ENCODE measurements at places on chromosomes 6 and 20.

DNA sequence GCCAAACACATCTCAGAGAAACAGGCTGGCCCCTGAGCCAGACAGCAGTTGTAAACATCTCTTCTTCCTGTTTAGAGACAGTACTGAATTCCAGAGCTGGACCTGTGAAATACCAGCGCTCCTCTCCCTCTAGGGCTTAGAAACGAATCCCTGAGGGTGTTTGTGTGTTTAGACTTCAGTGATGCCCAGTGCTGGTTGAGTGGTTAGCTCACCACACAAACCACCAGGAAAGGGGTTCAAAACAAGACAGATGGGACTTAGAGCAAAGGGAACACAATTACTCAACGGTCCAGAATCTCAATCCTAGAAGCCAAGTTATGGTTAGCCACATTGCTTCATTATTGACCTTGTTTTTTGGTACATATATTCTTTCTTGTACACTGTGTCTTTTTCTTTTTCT is 108.7 kb upstream of the TMEM170B start:
- DNase-seq = no peak

DNA sequence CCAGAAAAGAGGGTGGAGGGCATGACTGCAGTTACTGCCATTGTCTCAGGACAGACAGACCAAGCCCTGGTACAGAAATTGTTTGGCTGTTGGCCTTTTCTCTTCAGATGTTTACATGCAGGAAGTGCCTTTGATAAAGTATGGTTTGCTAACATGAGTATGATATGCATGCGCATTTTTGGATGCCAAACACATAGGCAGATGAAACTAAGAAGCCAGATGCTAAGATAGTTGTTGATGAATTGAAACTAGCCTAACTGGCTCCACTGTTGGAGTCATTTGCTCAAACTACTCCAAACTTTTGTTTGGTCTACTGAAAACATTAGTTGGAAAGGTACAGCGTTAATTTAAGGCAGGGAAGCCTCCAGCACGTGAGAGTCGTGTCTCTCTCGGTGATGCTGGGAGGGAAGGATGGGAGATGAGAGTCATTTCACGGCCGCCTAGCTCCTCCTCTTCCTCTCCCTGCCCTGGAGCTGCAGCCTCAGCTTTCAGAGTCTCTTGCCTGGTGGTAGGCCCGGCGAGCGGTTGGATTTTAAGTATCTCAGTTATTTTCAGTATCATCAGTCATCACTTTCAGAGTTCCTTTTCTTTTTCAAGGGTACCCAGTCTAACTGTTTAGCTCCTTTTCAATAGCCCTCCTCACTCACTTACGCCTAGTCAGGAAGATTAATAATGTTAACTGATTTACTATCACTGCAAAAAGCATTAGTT is 29.7 kb downstream of the RREB1 start:
- DNase-seq = no peak

DNA sequence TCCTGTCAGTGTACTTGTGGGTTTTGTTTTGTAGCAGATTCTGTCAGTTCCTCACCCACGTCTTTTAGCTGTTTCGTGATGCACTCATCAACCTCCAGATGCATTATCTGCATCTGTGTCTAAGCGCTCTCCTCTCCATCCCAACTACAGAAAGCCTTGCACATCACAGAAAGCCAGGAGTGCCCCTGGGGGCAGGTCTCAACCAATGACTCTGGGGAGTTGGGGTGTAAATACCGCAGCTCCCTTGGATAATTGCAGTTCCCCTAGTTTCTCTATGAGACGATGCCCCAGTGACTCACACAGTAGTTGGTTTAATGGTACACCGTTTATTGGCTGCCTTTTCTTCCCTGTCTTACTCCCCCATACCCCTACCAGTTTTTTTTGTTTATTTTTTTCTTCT is 158.1 kb downstream of the SOX4 start:
- no peak for DNase-seq

GRCh38 chr20:11496380-11496779 is 421.3 kb upstream of the BTBD3 start:
- DNase-seq = no peak

- DNase-seq = no peak
Measured at GRCh38 chr6:100217225-100218012, 223.4 kb upstream of the MCHR2 start.

- no peak for DNase-seq
Measured at GRCh38 chr6:8100159-8100854, 2.0 kb downstream of the EEF1E1 start.

DNA sequence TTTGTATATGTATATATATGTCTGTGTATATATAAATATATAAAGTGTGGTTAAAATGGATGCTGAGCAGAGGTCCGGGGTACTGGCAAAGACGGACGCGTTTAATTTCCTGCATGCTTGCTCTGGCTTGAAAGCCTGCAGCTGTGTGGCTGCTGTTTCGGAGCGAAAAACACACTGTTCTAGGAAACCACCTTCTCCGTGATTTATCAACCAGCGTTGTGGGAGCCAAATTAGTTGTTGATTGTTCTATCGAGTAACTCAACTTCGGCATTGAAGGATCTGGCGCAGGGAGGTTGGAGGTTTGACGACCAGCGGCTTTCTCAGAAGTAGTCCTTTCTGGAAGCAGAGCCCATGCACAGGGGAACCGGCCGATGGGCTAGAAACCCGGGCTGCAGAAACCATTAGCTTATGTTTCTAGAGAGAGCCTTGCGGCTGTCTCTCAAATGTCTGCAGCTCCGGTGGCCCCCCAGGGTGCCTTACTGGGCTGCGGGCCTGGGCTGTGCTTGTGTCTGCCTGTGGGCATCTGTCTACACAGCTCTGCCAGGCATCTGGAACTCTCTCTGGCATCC is 81.8 kb downstream of the EDN3 start:
- DNase-seq = no peak

DNA sequence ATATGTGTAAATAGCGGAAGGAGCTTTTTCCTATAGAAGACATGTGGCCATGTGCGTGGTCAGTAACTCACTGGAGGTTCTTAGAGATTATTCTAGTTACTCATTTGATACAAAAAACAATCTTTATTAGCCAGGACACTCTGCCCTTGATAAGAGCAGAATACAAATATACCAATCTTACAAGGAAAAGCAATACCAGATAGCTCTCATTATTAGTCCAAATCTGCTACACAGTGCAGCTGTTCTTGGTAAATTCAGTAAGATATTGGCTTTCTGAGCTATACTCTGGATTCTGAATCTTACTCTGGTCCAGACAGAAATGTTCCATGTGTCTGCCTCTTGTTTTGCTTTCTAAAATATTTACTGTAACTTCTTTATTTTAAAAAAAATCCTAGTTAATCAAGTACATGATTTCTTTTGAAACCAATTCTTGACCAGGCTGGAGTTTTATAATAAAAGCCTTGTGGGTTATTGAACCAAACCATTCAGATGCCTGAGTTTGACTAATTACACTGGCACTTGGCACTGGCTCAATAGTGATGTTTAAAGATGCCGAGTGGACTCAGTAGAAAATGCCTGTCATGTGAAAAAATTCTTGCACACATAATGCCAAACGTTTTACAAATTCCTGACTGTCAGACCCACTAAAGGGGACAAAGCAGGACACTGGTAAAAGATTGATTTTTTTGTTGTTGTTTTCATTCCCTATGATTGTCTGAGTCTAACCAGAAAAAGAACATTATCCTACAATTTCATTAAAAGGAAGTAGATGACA is 242.8 kb upstream of the TCF21 start:
- no peak for DNase-seq

- peak; percentile 71 for DNase-seq
Measured at GRCh38 chr6:32436995-32437836, 2.5 kb upstream of the HLA-DRA start.

- peak; percentile 52 for DNase-seq
Measured at GRCh38 chr6:137313928-137314855, 95.0 kb upstream of the IFNGR1 start.

DNA sequence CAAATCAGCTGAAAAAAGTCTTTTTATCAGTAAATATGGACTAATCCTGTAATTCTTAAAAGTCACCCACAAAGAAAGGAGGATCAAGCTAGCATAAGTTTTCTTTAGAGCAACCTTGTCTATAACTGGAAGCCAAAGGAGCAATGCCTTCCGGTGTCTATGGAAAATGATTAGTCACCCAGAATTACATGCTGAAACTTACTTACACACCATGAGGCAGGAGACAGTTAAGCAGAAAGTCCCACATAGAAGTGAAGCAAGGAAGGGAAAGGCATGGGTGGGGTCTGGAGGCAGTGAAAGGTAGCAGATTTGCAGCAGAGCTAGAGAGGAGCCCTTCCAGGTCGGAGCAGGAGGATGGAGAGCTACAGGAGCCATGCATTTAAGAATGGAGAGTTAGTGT is 153.7 kb upstream of the RIPOR2 start:
- DNase-seq = no peak

DNA sequence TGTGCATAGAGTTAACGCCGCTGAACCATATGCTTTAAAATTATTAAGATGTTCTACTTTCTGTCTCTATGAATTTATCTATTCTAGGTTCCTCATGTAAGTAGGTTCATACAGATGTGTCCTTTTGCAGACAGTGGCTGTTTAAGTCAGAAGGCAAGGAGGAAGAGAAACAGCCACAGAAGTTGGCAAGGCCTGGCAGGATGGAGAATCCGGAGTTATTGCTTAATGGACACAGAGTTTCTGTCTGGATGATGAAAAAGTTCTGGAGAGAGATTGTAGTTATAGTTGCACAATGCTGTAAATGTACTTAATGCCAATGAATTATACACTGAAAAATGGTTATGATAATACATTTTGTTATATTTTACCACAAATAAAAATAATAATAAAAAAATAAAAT is 283.6 kb upstream of the CNR1 start:
- no peak for DNase-seq

- DNase-seq = no peak
Measured at GRCh38 chr6:78771586-78771985, 95.8 kb upstream of the IRAK1BP1 start.

GRCh38 chr20:39289316-39289715 is 327.2 kb downstream of the DHX35 start:
- peak; percentile 36 for DNase-seq

- DNase-seq = no peak
Measured at GRCh38 chr6:49744259-49744658, at the start of gene CRISP3. TSS of gene CRISP3 (minus strand) at chr6:49744388. CDS start at chr6:49744367, 21 bp downstream.

DNA sequence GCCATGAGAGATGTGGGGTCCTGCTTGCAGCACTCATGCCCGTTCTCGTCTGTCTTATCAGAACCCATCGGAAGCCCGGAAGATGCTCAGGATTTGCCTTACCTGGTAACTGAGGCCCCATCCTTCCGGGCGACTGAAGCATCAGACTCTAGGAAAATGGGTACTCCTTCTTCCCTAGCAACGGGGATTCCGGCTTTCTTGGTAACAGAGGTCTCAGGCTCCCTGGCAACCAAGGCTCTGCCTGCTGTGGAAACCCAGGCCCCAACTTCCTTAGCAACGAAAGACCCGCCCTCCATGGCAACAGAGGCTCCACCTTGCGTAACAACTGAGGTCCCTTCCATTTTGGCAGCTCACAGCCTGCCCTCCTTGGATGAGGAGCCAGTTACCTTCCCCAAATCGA is 8.3 kb downstream of the PI16 start:
- peak; percentile 80 for DNase-seq

DNA sequence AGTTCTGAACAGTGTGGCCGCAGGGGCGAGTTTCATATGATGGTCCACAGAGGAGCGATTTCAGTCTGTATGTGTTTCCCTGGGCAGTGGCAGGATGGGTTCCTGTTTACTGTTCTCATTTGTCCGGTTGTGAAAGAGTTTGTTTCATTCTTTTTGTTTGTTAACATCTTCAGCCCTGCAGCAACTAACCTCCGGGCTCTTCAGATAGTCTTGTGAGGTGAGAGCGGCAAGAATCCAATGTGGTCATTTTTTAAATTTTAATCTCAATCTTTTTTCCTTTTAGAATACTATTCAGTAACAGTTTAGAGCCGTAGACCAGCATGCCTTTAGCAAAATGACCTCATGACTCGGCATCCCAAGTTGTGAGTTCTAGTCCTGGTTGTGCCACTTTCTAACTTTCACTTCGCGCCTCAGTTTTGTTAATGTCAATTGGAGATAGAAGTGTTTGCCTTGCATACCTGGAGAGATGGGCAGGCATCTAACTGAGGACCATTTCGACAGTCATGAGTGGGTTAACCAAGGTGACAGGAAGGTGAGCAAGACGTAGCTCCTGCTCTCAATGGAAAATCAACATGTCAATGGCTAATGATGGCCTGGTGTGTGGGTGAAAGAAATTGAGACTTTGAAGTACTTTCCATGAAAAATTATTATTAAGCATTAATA is 38.5 kb upstream of the PXDC1 start:
- DNase-seq = no peak

DNA sequence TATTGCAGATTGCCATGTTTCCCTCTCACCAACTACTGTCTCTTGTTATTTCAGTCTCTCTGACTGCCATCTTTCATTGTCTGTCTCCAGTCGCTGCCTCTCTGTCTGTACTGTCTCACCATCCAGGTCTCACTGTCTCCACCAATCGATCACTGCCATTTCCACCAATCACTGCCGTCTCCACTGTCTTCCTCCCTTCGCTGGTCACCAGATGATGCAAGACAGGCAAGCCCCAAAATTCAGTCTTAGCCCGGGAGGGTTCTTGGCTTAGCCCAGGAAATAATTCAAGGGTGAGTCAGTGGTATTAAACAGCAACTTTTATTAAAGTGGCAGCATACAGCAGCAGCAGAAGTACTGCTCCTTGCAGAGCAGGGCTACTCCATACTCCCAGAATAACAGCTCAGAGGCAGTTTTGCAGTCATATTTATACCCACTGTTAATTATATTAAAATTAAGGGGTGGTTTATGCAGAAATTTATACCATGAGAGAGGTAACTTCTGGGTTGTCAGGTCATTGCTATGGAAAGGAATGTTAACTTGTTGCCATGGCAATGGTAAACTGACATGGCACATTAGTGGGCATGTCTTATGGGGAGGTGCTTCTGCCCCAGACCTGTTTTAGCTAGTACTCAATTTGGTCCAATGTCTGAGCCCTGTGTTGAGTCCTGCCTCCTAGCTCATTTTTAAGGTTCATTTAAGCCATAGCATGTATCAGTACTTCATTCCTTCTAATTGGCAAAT is 23.0 kb upstream of the ECHDC1 start:
- DNase-seq = no peak

GRCh38 chr6:76342611-76343160 is 270.2 kb upstream of the IMPG1 start:
- no peak for DNase-seq

DNA sequence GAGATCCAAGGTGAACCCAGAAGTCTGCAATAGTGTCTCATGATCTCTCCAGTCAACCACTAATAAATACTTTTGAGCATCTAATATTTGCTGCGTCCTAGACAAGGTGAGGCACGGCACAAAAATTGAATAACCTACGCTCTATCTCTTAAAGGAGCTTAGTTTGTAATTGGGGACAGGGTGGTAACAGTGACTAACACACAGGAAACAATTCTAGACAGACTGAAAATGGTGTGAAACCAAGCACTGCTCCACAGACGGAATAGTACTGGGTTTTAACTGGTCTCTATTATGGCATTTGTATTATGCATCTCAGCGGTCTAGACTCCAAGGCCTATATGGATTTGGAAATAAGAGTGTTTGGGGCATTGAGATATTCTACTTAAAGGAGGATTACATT is 120.1 kb downstream of the CLIC5 start:
- DNase-seq = no peak

- DNase-seq = no peak
Measured at GRCh38 chr6:111591370-111591900, 14.2 kb downstream of the TRAF3IP2 start.

GRCh38 chr20:57031867-57032355 is 234.5 kb downstream of the BMP7 start:
- DNase-seq = no peak
